ENCODE measurements at places on chromosomes 1 and 21. TPM values are rescaled to one million over a fixed set of nuclear protein-coding genes. Genes with fewer than 3 reads are reported as not detected.

The USH2A gene
- 0.03 TPM for total RNA-seq

The NBPF3 gene
- 8.6 TPM for total RNA-seq

The AZIN2 gene
- 1.4 TPM for total RNA-seq

The KCNC4 gene
- total RNA-seq: 8.9 TPM

The HUNK gene
- 5.8 TPM for total RNA-seq

The LCE3E gene
- total RNA-seq: not detected

The MPL gene
- total RNA-seq: 0.12 TPM

The HNRNPCL2 gene
- not detected for total RNA-seq

The TTC39A gene
- 23.1 TPM for total RNA-seq

The FAM78B gene
- total RNA-seq: 1.4 TPM

The ATP6V1G3 gene
- total RNA-seq: not detected

The CCDC17 gene
- 1.4 TPM for total RNA-seq

The ASTN1 gene
- total RNA-seq: 0.37 TPM

The OPTC gene
- total RNA-seq: not detected

The SLFNL1 gene
- total RNA-seq: 0.18 TPM

The S100A7 gene
- not detected for total RNA-seq

The TRABD2B gene
- 3.5 TPM for total RNA-seq

The LRRC38 gene
- not detected for total RNA-seq

The CNR2 gene
- not detected for total RNA-seq

The GJA4 gene
- 1.1 TPM for total RNA-seq

The PDE4B gene
- total RNA-seq: 3.7 TPM

The FCRL6 gene
- 0.67 TPM for total RNA-seq

The HSD3B1 gene
- not detected for total RNA-seq

The TAL1 gene
- total RNA-seq: 1.0 TPM

The SLC44A5 gene
- total RNA-seq: 1.6 TPM

The LCE6A gene
- total RNA-seq: not detected

The PRAMEF14 gene
- total RNA-seq: not detected

The PYHIN1 gene
- 0.47 TPM for total RNA-seq

The NFASC gene
- total RNA-seq: 8.0 TPM

The IFNAR1 gene
- 30.7 TPM for total RNA-seq

The CLCA4 gene
- not detected for total RNA-seq

The ITLN2 gene
- total RNA-seq: not detected

The GNAT2 gene
- 0.60 TPM for total RNA-seq

The LYPD8 gene
- not detected for total RNA-seq

The DPYD gene
- total RNA-seq: 12.7 TPM

The GUCA2B gene
- 1.4 TPM for total RNA-seq

The CTSS gene
- 6.5 TPM for total RNA-seq

The CELA2A gene
- total RNA-seq: 1,553 TPM

The FCGR2B gene
- total RNA-seq: 0.19 TPM

The PPIAL4G gene
- total RNA-seq: not detected

The GNG12 gene
- total RNA-seq: 16.5 TPM

The ETS2 gene
- 11.6 TPM for total RNA-seq

The PTPN7 gene
- 2.9 TPM for total RNA-seq

The ZNF669 gene
- total RNA-seq: 5.1 TPM

The CFHR2 gene
- 0.28 TPM for total RNA-seq

The RGS7 gene
- total RNA-seq: 0.31 TPM

All from pancreas (tissue), 10 donors.